CD4-positive, alpha-beta T cell (primary cell): ENCODE measurements at places on chromosomes 3 and 15. TPM values are rescaled to one million over a fixed set of nuclear protein-coding genes. Genes with fewer than 3 reads are reported as not detected.

- no peak overlapping the region for H3K27ac ChIP-seq
- DNase-seq = no peak
- H3K27me3 ChIP-seq = no peaks in the 10 kb centered on the region
Observed at GRCh38 chr3:123339302-123339701, 109.6 kb downstream of the ADCY5 start.

DNA sequence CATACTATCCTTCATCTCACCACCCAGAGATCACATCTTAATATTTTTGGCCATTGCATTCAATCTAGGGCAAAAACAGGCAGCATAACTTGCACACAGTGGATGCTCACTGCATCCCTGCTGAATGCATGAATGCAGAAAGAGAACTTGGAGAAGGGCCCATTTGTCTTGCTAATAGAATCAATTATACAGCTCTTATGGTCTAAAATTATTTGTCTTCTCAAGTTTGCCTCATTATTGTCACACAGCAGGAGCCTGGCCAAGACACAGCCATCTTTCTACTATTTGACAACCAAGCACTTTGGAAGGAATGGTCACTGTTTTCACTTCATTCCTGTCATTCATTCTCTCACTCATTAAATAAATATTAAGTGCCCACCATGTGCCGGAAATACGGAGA is 1.2 kb upstream of the ARHGEF26 start:
- H3K27me3 ChIP-seq = peaks cover 31% of the 10 kb centered on the region
- H3K36me3 ChIP-seq = no peaks in the 10 kb centered on the region
- no peak overlapping the region for H3K4me3 ChIP-seq
- H3K27ac ChIP-seq = no peak overlapping the region
- H3K4me1 ChIP-seq = peaks cover 25% of the 10 kb centered on the region

GRCh38 chr15:38503496-38503895 is 49.6 kb downstream of the FAM98B start:
- H3K36me3 ChIP-seq = peaks cover 98% of the 10 kb centered on the region
- H3K4me3 ChIP-seq = no peak overlapping the region
- H3K27ac ChIP-seq = no peak overlapping the region

GRCh38 chr3:58837856-58838255 is 171.3 kb upstream of the FAM3D start:
- no peak overlapping the region for H3K4me3 ChIP-seq
- no peaks in the 10 kb centered on the region for H3K4me1 ChIP-seq
- H3K27me3 ChIP-seq = no peaks in the 10 kb centered on the region
- H3K27ac ChIP-seq = no peak overlapping the region
- no peak for DNase-seq
- no peaks in the 10 kb centered on the region for H3K36me3 ChIP-seq

The TRH gene
- not detected for total RNA-seq

The NMNAT3 gene
- 1.9 TPM for total RNA-seq

The C3orf49 gene
- not detected for total RNA-seq

The CLRN1 gene
- not detected for total RNA-seq
